ENCODE measurements at places on chromosomes 13 and 19.

- no peak for DNase-seq
Observed at GRCh38 chr19:11982526-11982925, 17.7 kb downstream of the ZNF763 start.

DNA sequence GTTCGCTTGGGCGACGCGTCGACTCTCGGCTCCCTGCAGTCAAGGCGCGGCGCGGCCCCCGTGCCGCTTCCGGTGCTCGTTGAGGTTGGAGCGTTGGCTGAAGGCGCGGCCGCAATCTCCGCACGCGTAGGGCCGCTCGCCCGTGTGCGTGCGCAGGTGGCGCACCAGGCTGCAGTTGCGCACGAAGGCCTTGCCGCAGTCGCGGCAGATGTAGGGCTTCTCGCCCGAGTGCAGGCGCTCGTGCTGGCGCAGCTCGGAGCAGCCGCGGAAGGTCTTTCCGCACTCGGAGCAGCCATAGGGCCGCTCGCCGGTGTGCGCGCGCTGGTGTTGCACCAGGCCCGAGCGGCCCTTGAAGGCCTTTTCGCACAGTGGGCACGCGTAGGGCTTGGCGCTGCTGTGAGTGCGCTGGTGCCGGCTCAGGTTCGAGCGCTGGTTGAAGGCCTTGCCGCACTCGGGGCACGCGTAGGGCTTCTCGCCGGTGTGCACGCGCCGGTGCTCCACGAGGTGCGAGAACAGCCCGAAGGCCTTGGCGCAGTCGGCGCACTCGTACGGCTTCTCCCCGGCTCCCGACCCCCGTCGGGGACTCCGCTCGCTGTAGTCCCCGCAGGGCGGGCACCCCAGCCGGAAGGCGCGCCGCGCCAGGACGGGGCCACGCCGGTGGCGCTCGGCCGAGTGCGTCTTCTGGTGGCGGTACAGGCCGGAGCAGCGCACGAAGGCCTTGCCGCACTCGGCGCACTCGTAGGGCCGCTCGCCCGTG, 5.3 kb upstream of the ZNF497 start:
- DNase-seq, result no peak

- DNase-seq, result no peak
Observed at GRCh38 chr19:7861619-7862412, 12.4 kb downstream of the PRR36 start.

DNA sequence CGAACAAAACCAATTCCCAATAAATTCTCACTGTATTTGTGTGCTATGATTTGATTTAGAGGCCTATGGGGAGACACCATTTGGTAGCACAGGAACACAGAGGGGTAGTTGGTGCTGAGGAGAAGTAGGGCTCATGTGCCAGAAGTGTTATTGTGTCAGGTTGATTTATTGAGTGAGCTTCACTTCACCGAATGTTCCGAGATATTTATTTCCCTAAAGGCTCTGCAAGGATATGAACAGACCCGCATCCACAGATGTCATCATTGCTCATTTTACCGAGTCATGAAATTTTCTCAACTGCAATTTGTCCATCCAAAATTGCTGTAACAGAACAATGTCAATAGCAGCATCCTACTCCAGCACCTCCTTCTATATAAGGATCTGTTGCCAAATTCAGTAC, 69.5 kb downstream of the DACH1 start:
- no peak for DNase-seq

GRCh38 chr13:100388923-100389322, 199.7 kb downstream of the GGACT start:
- DNase-seq, result no peak

Data from activated CD8-positive, alpha-beta memory T cell treated with anti-CD3 and anti-CD28 coated beads for 4 hours (primary cell).